Activated CD4-positive, alpha-beta memory T cell treated with anti-CD3 and anti-CD28 coated beads for 36 hours (primary cell): ENCODE measurements at places on chromosomes 4 and X.

DNA sequence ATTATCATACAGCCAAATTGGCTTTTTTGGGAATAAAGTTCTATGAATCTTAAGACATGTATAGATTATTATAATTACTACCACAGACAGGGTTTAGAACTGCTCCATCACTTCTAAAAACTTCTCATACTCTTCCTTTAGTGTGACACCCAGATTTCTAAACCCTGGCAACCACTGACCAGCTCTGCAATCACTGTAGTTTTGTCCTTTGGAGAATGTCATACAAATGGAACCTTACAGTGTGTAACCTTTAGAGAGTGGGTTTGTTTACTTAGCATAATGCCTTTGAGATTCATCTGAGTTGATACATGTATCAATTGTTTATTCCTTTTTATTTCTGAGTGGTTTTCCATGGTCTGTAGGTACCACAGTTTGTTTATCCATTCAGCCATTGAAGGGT, 95.0 kb downstream of the TMEM164 start:
- DNase-seq, result no peak

GRCh38 chr4:101191302-101192098, 155.8 kb downstream of the PPP3CA start:
- DNase-seq, result no peak

GRCh38 chrX:45794995-45795337, 594.3 kb upstream of the DIPK2B start:
- no peak for DNase-seq

- no peak for DNase-seq
Measured at GRCh38 chrX:85140964-85141363, 102.6 kb downstream of the SATL1 start.
